ENCODE measurements at places on chromosomes 16 and 17.

DNA sequence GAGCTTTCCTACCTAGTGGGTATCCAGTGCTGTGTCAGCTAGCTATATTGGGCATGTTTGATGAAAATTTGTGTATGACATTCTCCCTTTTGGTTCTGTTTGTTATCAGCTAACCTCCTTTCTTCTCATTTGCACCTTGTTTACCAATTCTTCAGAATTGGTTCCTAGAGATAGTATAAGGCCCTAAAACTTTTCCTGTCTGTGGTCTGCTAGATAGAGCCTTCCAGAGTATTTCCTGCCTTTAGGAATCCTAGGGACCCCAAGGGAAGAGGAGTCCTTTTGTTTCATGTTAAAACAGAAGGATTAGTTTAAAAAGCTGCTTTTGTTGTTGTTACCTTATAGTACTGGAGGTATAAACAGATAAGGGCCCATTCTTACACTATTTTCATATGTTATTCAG, 11.5 kb downstream of the MAP3K3 start:
- DNase-seq: no peak

DNA sequence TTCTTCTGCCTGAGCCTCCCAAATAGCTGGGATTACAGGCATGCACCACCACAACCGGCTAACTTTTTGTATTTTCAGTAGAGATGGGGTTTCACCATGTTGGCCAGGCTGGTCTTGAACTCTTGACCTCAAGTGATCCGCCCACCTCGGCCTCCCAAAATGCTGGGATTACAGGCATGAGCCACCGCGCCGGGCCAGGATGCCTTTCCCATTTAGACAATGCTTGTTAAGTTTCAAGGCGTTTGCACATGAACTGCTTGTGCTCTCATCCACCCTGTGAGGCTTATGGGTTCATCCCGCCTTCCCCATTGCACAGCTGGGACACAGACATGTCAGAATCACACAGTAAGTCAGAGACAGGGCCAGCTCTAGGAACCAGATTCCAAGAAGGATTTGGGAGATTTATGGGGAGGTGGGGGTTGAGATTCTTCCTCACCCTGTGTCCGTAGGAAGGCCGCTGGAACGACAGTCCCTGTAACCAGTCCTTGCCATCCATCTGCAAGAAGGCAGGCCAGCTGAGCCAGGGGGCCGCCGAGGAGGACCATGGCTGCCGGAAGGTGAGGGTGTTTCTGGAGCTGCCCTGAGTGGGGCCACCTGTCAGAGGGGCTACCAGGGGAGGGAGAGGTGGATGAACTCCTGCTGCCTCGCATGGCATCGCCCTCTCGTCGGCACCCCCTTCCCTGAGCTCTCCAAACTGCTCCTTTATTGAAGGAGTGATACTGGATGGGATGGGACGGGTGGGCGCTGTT, 46.3 kb downstream of the MRC2 start:
- no peak for DNase-seq

- DNase-seq: no peak
These were observed at the start of gene LGALS3BP for GRCh38 chr17:78979780-78980623. Gene LGALS3BP (minus strand): TSS chr17:78979923. CDS start chr17:78977191, 2,732 bp downstream.

DNA sequence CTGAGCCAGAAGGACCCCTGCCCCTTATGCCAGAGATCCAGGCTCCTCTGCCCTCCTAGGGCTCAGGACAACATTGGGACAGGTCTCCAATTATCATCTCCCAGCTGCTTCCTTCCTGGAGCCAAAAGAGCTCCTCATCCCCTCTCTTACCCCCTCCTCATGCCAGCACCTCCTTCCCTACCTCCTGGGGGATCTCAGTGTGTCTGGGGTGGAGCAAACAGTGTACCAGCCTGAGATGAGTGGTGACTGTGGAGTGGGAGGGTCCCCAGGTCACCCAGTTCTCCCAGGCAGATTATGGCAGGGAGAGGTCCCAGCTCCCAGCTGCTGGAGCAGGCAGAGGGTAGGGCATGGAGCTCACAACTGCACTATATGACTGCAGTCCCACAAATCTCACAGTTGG, 23.7 kb downstream of the SRCIN1 start:
- DNase-seq: no peak

DNA sequence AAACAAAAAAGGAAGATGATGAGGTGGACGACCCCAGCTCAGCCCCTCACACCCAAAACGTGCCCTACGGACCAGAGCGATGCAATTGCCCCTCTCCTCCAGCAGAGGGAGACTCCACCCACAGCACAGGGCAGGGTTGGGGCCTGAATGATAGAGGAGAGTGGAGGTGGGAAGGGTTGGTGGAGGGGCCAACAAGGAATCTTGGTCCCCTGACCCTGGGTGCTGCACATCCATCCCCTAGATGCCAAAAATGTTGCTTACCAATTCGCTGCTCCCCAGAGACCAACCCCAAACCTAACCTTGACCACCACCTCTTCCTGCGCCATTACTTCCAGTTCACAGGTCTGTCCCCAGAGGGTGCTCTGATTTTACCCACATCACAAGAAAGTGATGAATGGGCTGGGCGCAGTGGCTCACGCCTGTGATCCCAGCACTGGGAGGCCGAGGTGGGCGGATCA, 12.9 kb downstream of the P2RX5 start:
- no peak for DNase-seq

DNA sequence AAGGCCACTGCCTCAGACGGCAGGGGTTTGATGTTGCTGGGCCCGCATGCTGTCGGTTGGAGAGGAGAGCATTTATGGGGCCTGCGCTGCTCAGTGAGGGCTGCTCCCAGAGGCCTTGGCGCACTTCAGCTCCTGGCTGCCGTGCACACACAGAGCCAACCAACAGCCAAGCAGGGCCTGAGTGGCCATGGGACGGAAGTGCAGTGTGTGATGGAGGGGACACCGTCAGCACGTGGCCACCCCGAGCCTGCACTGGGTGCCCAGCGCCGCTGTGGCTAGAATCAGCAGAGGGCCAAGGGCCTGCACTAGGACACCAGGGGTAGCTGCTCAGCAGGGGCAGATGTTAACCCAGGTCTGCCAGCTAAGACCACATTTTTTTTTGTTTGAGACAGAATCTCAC, 21.8 kb downstream of the KLHL36 start:
- DNase-seq: no peak

DNA sequence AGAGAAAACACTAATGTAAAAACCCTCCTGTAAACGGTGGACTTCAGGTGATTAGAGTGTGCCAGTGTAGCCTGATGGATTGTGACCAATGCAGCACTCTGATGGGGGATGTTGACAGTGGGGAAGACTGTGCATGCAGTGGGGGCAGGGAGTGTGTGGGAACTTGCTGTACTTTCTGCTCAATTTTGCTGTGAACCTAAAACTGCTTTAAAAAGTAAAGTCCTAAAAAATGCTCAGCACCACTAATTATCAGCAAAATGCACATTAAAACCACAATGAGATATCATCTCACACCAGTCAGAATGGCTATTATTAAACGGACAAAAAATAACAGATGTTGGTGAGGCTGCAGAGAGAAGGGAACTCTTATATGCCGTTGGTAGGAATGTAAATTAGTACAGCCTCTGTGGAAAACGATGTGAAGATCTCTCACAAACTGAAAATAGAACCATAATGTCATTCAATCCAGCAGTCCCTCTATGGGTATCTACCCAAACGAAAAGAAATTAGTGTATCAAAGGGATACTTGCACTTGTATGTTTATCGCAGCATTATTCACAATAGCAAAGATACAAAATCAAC, 9.7 kb upstream of the ULK2 start:
- no peak for DNase-seq

- no peak for DNase-seq
These were observed 1.8 kb upstream of the VPS4A start for GRCh38 chr16:69309316-69309715.

GRCh38 chr17:50097455-50097854, 2.3 kb downstream of the PDK2 start:
- DNase-seq: no peak

DNA sequence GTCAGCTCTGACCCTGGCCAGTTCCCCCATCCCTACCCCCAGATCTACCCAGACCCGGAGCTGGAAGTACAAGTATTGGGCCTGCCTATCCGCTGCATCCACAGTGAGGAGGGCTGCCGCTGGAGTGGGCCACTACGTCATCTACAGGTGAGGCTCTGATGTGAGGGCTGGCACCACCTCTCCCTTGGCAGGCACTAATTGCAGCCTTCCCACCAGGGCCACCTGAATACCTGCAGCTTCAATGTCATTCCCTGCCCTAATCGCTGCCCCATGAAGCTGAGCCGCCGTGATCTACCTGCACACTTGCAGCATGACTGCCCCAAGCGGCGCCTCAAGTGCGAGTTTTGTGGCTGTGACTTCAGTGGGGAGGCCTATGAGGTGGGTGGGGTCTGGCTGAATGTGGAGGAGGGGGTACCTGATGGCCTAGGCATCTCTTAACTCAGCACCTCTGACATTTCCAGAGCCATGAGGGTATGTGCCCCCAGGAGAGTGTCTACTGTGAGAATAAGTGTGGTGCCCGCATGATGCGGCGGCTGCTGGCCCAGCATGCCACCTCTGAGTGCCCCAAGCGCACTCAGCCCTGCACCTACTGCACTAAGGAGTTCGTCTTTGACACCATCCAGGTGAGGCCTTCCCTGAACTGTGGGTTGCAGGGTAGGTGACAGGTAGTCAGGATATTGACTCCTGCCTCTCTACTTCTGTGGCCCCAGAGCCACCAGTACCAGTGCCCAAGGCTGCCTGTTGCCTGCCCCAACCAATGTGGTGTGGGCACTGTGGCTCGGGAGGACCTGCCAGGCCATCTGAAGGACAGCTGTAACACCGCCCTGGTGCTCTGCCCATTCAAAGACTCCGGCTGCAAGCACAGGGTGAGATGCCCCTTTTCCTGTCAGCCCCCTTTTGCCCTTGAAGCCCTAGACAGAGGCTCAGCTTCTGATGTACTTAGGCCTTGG, 4.3 kb downstream of the TRAF4 start:
- no peak for DNase-seq

DNA sequence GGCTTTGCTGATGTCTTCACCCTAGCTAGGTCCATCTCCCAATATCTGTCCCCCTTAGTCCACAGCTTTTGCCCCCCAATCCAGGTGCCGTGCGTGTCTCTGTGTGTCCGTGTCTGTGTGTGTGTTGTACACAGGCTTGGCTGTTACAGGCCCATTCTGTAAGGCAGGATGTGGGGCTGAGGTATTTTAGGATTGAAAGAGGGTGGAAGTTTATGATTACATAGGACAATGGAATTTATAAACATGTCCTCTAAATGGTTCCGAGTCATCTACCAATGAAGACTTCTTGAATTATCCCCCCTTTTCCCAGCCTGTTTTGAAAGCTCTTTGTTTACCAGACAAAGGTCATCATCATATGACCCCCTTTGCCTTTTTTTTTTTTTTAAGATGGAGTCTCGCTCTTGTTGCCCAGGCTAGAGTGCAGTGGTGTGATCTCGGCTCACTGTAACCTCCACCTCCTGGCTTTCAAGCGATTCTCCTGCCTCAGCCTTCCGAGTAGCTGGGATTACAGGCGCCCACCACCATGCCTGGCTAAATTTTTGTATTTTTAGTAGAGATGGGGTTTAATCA, 21.9 kb downstream of the ACE start:
- DNase-seq: no peak

DNA sequence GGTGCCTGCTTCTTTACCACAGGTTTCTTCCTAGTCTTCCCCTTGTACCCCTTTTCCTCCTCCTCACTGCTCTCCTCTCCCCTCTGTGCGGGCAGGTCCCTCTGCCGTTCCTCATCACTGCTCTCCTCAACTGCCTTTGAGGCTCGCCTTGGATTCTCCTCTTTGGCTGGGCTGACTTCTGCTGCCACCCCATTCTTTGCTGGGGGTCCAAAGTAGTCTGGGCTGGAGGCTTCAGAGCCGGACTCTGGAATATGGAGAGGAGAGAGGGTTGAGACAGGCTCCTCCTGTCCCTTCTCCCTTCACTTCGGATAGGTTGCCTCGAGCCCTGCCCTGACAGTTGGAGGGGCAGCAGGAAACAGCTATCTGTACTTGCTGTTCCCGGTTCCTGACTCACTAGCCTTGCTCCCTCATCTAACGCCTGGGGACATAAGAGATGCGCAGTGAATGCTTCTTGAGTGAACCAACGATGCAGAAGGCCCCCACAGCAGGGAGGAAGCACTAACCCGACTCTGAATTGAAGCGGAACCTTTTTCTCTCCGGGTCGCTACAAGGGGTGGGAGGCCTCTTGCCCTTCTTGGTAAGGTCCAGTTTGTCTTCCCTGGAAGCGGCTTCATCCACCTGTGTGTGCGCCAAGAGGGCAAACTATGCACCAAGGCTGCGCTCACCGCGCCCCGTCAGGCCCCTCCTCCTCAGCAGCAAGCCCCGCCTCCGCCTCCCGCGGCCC, 655 bp downstream of the HIRIP3 start:
- no peak for DNase-seq

All from activated CD4-positive, CD25-positive, alpha-beta regulatory T cell treated with anti-CD3 and anti-CD28 coated beads, Interleukin-2, amount 50 U/mL, for 16 hours (primary cell).